ENCODE measurements at places on chromosomes 13 and 19.
A peak's percentile ranks its signal among the peaks of the same experiment; 100 is the strongest.

GRCh38 chr19:10983026-10983425 is 22.2 kb downstream of the SMARCA4 start:
- no peak for ATAC-seq

GRCh38 chr19:9140159-9140874 is at the start of gene ZNF317:
Gene ZNF317, plus strand, starts transcription at chr19:9140397. Its CDS starts 15,620 bp downstream, at chr19:9156017.
- ATAC-seq = peak; percentile 97

- no peak for ATAC-seq
These were observed 795.0 kb downstream of the DIAPH3 start for GRCh38 chr13:59368693-59369092.

- no peak for ATAC-seq
These were observed 192.1 kb upstream of the GPR12 start for GRCh38 chr13:26952551-26953143.

GRCh38 chr19:2455851-2456570 is 748 bp downstream of the LMNB2 start:
- ATAC-seq = peak; percentile 60

- ATAC-seq = no peak
These were observed 115.9 kb upstream of the C1QTNF9B start for GRCh38 chr13:24013189-24013588.

Measured in SK-N-SH treated with all-trans-retinoic acid at 6 μM for 48 hours (cell line).